ENCODE measurements at places on chromosomes 1 and 21. TPM values are rescaled to one million over a fixed set of nuclear protein-coding genes. Genes with fewer than 3 reads are reported as not detected.

LAMB3 gene
- 6.1 TPM for total RNA-seq

PRAMEF7 gene
- total RNA-seq, result not detected

PLPPR4 gene
- total RNA-seq, result 0.07 TPM

NAXE gene
- 48.5 TPM for total RNA-seq

ARHGAP30 gene
- total RNA-seq, result 0.25 TPM

LRRIQ3 gene
- 0.52 TPM for total RNA-seq

KIF26B gene
- total RNA-seq, result 6.8 TPM

S100B gene
- 1.0 TPM for total RNA-seq

ADARB1 gene
- 18.4 TPM for total RNA-seq

RCAN3 gene
- 15.4 TPM for total RNA-seq

PTCH2 gene
- total RNA-seq, result 0.89 TPM
